ENCODE measurements at places on chromosomes 2 and 18. TPM values are rescaled to one million over a fixed set of nuclear protein-coding genes. Genes with fewer than 3 reads are reported as not detected.

GRCh38 chr18:78637442-78638402 lies 341.9 kb upstream of the SALL3 start:
- no peak for DNase-seq

GRCh38 chr2:209937893-209938292 lies 64.5 kb upstream of the RPE start:
- no peak for DNase-seq

The CHRNA1 gene
- not detected for total RNA-seq

GRCh38 chr2:239910404-239910803 lies 114.7 kb downstream of the NDUFA10 start:
- DNase-seq: no peak

DNA sequence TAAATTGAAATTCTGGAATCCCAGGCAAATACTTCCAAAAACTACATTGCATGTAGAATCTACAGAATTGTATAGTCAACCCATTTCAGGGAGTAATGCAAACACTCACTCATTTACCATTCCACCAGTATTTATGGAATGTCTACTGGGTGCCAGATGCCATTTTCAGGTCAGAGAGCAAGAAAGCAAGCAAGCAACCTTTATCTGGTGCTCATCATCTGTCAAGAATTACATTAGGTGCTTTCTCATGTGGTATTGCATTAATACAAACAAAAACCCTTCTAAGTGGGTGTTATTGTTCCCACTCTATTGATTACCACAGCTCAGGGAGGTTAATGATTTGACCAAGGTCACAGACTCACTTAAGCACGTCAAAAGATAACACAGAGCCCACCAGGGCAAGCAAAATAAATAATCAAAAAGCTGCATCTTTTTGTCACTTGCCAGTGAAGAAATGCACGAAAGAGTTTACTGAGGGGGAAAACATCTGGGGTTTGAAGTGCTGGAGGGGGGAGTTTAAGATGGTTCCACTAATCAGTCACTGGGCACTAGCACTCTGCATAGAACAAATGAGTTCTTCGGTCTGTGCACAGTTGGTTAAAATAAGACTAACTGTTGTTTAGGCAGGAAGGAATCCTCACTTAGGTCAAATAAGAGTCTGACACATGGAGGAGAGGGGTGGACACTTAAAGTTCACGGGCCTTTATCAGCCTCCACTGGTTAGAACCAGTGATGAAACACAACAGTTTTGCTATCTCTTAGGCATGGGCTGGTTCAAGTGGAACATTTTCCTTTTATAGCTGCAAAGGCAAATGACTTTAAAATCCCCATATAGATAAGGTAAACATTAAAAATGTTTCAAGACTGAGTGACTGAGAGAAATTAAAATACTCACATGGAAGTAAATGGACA lies 208.8 kb downstream of the CDH2 start:
- DNase-seq: no peak

The SULT1C4 gene
- total RNA-seq: not detected

GRCh38 chr2:83991992-83992391 lies 467.1 kb downstream of the SUCLG1 start:
- no peak for DNase-seq

GRCh38 chr2:127388423-127389164 lies 819 bp upstream of the MAP3K2 start:
- DNase-seq: no peak

- DNase-seq: no peak
Measured at GRCh38 chr2:33619028-33619427, 19.9 kb upstream of the FAM98A start.

DNA sequence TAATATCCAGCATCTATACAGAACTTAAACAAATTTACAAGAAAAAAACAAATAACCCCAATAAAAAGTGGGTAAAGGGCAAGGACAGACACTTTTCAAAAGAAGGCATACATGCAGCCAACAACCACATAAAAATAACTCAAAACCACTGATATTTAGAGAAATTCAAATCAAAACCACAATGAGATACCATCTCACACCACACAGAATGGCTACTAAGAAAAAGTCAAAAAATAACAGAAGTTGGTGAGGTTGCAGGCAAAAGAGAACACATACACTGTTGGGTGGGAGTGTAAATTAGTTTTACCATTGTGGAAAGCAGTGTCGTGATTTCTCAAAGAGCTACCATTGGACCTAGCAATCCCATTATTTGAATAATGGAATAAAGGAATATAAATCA lies 1973.9 kb upstream of the LRRTM1 start:
- DNase-seq: no peak

GRCh38 chr2:179572544-179572943 lies 288.9 kb downstream of the ZNF385B start:
- no peak for DNase-seq

The OTOF gene
- 2.3 TPM for total RNA-seq

GRCh38 chr18:25262920-25263319 lies 89.0 kb downstream of the ZNF521 start:
- no peak for DNase-seq

The CNOT11 gene
- total RNA-seq: 57.9 TPM

The PSD4 gene
- 274 TPM for total RNA-seq

GRCh38 chr2:113200236-113200635 lies 26.5 kb downstream of the PSD4 start:
- no peak for DNase-seq

The PARD6G gene
- not detected for total RNA-seq

- DNase-seq: peak; percentile 1
Measured at GRCh38 chr2:239727776-239728600, 297.2 kb downstream of the NDUFA10 start.

- no peak for DNase-seq
Measured at GRCh38 chr18:60466677-60467076, 94.1 kb upstream of the MC4R start.

DNA sequence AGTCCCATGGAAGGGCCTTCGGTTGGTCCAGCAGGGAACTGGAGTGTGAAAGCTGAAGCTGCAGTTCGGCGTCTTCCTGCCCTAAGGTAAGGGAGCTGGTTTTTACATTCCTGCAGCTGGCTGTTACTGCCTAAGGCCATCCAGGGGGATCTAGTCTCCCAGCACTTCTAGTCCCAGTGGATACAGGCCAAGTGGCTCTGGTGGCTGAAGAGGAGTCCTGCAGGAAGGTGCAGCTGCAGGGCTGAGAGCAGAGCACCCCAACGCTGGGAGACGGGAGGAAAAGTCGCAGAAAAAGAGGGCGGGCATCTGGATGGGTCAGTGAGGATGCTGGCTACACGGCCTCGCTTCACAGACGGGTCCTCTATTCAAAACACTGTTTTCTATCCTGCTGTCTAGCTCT lies 225.0 kb upstream of the HS6ST1 start:
- DNase-seq: no peak

DNA sequence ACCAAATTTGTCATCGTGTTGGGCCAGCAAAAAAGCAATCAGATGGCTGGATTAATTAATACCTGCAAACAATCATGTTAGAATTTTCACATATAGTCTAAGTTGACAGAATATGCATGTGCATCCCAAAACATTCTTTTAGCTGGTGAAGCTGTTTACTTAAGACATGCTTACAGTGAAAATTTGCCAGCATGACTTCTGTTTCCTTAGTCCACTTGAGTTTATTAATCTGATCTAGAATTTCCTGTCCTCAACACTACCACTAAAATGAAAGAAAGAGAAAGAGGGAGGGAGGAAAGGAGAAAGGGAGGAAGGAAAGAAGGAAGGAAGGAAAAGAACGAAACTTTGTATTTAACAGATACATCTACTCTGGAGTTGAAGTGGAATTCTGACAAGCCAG lies 2109.9 kb upstream of the PIK3C3 start:
- DNase-seq: no peak

The SCN3A gene
- total RNA-seq: 0.23 TPM

GRCh38 chr2:112153179-112153490 lies 14.9 kb downstream of the FBLN7 start:
- no peak for DNase-seq

The DSEL gene
- 0.04 TPM for total RNA-seq

The POTEC gene
- total RNA-seq: not detected

DNA sequence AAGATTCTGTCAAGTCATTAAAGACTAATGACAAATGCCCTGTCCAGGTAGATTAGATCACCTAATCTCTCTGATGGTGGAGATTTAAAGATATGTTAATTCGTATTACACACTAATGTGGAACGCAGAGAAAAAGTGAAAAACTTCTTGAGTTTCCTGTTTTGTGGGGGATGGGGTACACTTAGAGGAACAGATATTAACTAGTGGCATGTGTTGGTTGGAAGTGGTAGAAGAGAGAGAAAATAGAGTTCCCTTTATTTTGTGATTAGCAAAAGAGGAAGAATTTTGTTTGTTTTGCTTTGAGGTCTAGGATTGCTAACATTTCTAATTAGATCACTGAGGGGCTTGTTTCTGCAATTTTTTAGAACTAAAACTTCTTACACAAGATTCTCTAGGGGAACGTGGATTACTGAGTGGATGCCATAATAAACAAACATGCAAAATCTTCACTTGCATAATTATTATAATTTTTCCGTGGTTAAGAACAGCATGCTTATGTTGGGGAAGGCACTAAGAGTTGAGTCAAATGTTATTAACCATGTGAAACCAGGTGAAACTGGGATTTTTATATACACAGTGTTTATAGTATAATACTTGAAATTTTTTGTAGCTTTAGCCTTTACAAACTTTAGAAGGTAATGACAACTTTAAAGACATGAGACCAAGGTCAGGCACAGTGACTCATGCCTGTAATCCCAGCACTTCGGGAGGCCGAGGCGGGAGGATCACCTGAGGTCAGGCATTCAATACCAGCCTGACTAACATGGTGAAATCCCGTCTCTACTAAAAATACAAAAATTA lies 97.4 kb upstream of the STK17B start:
- DNase-seq: peak; percentile 46

GRCh38 chr2:189483980-189484740 lies 42.9 kb downstream of the WDR75 start:
- DNase-seq: no peak

- DNase-seq: no peak
Measured at GRCh38 chr2:165967746-165968145, 14.2 kb upstream of the TTC21B start.

DNA sequence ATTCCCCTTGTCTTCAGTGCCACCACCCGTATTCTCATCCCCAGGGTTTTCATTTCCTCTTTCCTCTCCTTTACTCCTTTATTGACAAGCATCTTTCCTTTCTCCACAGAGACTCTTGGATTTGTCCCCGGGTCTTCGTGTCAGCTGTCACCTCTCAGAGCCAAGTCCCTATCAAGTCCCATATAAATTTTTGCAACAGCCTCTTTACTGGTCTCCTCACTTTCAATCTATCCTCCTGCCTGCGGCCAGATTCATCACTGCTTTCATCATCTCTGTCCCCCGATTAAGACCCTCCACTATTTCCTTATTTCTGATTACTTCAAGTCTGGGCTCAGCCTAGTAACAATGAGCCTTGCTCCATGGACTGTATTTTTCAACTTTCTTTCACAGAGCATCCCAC lies 113.8 kb downstream of the CTAGE1 start:
- DNase-seq: no peak

DNA sequence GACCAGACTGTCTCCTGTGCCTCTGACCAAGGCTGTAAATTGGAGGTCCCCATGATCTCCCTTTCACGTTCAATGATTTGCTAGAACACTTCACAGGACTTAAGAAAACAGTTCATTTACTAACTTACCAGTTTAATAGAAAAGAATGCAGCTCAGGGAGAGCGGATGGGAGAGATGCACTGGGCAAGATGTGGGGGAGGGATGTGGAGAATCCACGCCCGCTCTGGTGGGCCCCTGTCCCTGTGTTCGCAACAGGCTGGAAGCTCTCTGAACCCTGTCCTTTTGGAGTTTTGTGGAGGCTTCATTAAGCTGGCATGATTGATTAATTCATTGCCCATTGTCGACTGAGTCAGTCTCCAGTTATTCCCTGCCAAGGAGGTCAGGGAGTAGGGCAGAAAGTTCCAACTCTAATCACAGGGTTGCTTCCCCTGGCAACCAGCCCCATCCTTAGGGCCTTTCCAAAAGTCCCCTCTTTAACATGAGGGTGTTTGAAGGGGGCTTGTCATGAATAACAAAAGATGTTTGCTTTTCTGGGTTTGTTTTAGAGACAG lies 257.1 kb downstream of the ACKR3 start:
- no peak for DNase-seq

GRCh38 chr18:45253056-45253565 lies 362.2 kb upstream of the SLC14A2 start:
- DNase-seq: no peak

DNA sequence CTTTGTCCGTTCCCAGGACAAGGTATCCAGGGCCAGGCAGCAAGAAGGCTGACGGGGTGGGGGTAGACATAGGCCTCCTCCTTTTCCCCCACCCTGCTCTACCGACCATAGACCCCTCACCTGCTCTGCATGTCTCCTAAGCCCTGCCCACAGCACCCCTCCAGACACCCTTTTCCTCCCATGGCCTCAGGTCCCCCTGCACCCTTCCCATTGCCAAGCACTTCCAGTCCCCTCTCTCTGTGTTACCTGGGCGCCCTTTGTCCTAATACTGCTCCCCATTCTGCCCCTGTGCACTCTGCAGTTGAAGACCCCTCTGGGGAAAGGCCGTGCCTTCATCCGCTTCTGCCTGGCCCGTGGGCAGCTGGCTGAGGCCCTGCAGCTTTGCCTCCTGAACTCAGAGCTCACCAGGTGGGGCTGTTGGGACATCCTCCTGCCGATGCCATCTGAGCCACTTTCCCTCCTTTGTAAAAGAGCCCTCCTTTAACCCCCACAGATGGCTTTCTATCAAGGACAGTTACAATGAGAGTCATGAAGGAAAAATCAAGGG lies 3.5 kb downstream of the RUFY4 start:
- DNase-seq: no peak
